ENCODE measurements at places on chromosomes 6 and 20.

DNA sequence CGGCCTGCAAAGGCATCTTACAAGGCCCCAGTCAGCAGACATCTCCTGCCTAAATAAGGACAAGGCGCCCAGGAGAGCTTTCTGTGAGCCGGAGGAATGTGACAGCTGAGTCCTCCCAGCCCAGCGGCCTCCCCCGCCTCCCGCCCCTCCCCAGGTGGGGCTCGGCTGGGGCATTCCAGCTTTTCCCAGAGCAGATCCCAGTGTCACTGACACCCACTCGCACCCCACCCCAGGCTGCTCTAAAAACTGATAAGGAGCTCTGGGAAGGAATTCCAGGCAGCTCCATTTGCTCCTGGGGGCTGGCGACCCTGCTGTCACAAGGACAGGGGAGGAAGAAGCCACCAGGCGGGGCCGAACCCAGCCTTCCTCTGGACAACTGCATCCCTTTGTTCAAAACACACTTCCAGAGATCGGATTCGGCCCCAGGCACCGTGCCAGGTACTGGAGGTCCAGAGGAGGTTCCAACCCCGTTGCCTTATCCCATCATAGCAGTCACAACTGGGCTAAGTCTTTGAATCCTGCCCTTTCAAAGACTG is 49.7 kb downstream of the JPH2 start:
- DNase-seq, result no peak

DNA sequence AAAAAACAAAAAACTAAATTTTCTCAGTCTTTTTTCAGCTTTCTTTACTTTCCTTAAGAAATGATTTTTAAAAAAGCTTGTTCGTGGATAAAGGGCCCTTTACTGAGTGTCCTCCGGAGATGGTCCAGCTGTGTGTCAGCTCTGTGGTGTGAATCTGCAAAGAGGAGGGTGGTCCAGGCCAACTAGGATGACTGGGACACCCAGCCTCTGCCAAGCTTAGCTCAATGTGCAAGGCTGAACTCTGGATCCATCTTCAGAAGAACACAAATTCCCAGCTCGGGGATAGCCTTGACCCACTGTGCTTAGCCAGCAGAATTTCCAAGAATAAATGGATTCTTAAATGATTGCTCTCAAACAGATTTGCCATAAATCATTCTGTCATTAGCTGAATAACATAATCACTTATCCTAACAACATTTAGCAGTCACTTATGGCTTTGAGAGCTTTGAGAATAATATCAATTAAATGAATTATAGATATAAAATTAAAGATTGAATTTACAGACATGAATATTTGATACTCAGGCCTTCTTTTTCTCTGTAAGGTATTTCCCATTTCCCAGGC is 14.2 kb upstream of the CALHM5 start:
- no peak for DNase-seq

DNA sequence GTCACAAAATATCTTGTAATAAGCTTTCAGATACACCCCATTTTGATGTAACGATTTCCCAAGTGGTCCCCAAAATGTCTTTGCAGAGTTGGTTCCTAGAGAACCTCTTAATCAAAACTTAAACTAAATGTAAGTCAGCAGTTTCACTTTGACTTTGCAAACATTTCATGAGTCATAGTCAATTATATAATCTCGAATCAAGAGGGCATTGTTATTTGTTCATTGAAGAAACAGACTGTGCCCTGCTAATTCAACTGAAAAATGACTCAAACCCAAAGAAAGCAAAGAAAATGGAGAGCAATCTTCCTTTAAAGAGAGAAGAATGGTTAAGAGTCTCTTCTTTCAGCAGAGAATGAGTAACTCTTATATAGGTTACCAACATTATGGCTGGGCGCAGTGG is 58.3 kb downstream of the IPCEF1 start:
- no peak for DNase-seq

DNA sequence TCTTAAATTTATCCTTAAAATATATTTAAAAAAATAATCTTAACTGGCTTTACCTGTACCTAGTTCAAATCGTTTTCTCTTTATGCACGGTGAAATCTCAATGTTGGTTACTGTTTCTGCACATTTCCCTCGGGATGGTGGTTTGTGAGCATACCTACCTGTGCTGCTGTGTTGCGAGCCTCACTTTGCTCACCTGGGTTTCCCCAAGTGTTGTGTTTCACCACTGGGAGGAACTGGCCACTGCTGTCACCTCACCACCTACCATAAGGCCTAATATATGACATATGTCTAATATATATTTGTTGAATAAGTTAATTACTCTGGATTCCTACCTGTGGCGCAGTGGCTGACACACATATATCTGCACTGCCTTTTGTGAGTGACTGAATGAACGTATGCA is 493.5 kb upstream of the FLRT3 start:
- DNase-seq, result no peak

- no peak for DNase-seq
Measured at GRCh38 chr6:46352541-46353268, 138.5 kb downstream of the RCAN2 start.

DNA sequence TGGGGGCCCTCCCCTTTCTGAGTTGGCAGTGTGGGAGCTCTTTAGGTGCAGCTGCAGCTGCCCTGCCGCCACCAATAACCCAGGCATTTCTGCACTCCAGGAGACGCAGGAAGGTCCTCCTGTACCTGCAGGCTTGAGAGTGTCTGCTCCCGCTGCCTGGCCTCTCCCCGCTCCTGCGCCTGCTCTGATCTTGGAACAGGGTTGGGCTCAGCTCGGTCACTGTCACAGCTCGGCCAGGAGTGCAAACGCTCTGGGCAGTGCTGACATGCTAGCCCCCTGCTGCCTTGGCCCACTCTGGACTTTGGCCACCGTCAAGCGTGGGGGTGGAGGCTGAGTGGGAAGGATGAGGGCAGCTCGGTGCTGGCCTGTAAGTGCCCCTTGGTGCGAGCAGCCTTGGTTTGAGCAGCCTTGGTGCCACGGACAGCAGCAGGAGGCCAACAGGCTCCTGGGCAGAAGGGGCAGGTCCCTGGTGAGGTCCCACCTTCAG is 738.1 kb upstream of the GJE1 start:
- DNase-seq, result no peak

DNA sequence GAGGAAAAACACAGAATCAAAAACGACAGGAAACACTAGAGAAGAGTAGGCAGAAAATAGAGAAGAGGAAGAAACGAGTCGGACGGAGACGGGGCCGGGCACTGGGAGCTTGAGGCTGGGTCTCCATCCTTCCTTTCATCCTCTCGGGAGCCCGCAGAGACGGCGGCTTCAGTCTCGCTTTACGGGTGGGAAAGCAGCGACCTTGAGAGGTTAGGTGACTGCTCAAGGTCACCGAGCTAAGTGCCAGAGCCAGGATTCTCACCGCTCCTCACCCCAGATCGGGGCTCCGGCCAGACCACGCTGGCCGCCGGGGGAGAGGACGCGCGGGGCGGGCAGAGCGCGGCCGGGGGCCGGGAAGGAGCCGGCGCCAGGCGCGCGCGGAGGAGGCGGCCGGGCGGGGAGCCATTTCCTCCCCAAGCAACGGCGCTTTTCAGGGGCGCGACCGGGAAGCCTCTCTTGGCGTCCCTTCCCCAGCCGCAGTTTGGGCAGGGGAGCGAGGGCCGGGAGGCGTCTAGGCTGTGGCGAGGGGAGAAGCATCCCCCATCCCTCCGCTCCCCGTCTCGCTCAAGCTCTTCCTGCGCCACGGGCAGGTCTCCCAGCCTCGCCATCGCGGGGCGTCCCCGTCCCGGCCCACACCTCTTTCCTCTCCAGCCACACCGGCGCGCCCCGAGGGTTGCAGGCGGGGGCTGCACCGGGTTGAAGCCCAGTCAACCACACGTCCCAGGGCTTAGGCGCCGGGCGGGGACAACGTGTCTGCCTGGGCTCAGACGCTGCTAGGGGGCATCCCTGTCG is 24.1 kb upstream of the MAP3K7 start:
- DNase-seq, result peak; percentile 21

GRCh38 chr6:139593081-139593480 is 218.6 kb upstream of the CITED2 start:
- DNase-seq, result no peak

- no peak for DNase-seq
Measured at GRCh38 chr6:105001906-105002305, 45.0 kb downstream of the LIN28B start.

GRCh38 chr20:31515775-31516107 is 1.5 kb downstream of the HM13 start:
- peak; percentile 6 for DNase-seq

DNA sequence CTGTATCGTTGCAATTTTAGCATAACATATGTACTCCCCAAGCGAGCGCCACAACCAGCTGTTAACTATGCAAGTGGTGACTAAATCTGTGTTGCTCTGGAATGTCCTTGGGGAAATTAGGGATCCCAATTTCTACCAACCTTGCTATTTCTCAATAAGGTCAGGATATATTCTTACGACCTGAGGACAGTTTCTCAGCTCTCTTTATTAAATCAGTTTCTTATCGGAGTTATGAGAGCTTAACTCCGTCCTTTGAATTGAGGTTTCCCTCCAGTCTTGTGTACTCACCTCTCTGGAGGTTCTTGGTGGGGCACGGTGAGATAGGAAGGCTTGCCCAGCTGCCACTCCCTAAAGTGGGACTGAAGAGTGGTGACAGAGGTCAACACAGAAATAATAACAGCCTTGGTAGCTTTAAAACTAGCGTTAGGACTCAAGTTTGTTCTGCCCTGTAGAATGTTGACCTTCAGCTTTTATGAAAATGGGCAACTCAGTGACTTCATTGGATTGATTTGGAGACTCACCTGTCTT is 694 bp downstream of the MRPS18B start:
- no peak for DNase-seq

DNA sequence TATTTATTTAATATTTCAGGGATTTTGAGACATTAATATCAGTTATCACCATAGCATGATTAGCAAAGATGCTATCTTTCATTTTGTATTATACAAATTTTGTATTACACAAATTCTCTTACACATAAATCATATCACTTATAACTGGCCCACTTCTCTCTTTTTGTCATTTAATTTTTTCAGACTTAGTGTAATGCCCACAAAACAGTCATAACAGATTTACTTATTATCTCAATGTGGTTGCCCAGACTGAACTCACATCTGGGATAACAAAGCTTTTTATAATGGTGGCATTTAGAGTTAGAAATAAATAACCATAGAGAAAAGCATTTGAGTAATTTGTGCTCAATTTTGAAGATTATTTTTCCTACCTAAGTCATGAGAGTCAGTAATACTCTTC is 148.3 kb downstream of the TFAP2B start:
- no peak for DNase-seq

DNA sequence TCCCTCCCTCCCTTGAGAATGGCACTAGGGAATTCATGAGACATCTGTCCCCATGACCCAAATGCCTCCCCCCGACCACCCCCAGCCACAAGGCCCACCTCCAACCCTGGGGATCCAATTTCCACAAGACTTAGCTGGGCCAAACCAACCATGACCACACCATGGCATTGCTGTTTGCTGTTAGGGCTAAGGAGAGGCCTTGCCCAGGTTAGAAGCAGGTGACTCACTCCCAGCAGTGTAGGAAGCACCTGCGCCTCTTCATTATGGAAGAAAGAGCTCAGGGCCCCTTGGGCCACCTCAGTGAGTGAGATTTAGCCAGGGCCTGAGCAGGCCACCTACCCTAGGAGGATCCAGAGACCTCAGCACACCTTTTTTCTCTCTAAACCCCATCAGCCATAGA is 337.9 kb downstream of the TAF4 start:
- no peak for DNase-seq

DNA sequence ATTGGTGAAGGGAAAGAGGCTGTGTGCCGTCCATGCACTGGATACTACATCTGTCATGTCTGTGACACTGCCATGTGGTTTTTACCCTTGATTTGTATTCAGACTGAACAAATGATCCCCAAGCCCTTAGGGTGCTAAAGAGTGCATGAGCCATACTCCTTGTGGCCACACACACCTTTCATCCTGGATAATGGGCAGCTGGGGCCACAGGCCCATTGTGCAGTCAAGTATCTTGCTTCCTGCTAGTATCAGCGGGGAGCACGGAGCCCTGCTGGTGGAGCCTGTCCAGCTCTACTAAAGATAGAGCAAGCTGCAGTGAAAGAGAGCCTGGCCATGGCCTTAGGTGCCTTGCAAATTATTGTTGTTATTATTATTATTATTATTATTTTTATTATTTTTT is 75.1 kb downstream of the SLX4IP start:
- DNase-seq, result no peak

- no peak for DNase-seq
Measured at GRCh38 chr20:54355631-54356280, 119.6 kb upstream of the DOK5 start.

GRCh38 chr6:13421425-13422059 is 65.9 kb downstream of the GFOD1 start:
- DNase-seq, result no peak

- DNase-seq, result no peak
Measured at GRCh38 chr6:40535110-40535818, 51.9 kb downstream of the LRFN2 start.

GRCh38 chr20:63223121-63223825 is 7.3 kb upstream of the YTHDF1 start:
- DNase-seq, result peak; percentile 57

DNA sequence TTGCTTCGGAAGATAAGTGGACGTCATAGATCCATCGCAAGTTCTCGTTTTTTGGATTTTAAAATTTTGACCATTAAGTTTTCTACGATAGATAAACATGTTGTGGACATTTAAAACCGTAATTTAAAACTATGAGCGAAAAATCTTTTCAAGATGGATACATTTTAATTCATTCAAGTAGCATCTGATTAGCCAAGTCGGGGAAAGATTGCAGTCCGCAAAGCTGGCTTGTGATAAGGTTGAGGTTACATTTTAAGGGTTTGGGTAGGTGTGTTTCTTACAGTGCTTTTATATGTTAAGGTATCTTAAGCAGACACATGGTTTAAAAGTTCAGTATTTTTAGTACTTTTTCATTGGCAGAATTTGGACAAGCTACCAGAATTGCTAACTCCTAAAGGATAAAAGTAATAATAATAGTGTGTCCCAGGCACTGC is 1.2 kb downstream of the WTAP start:
- DNase-seq, result no peak

DNA sequence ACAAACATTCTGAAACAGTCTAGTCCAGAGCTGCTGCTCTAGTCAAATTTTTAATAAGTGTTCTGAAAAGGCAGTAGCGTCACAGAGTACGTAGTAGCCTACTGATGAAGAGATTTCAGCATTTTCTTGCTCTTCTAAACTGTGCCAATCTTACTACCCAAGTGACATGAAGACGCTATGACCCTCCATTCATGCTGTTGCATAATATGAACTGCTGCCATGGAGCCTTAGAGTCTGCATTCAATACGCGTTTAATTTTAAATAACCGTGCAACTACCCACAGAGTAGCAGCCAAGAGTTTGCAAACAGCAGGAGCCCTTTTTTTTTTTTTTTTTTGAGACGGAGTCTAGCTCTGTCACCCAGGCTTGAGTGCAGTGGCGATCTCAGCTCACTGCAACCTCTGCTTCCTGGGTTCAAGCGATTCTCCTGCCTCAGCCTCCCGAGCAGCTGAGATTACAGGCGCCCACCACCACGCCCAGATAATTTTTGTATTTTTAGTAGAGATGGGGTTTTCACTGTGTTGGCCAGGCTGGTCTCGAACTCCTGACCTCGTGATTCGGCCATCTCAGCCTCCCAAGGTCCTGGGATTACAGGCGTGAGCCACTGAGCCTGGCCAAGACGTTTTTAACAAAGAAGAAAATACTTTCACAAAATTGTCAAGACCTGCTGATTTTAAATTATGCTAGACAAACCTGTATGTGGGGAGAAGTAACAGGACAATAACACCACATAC is 44.3 kb downstream of the EZR start:
- DNase-seq, result no peak

- DNase-seq, result no peak
Measured at GRCh38 chr6:74333406-74333805, 637.4 kb downstream of the CD109 start.

- no peak for DNase-seq
Measured at GRCh38 chr6:151822252-151823111, 15.0 kb downstream of the ESR1 start.

- DNase-seq, result no peak
Measured at GRCh38 chr20:61694682-61695081, 371.0 kb downstream of the TAF4 start.
